ENCODE measurements at places on chromosomes 6 and 20.

- no peak for DNase-seq
These were observed 822.4 kb upstream of the ADGRB3 start for GRCh38 chr6:67812693-67813092.

- no peak for DNase-seq
These were observed 128.4 kb downstream of the KLHL32 start for GRCh38 chr6:97052896-97053295.

- DNase-seq: no peak
These were observed 12.1 kb downstream of the TAF4 start for GRCh38 chr20:62053465-62054196.

DNA sequence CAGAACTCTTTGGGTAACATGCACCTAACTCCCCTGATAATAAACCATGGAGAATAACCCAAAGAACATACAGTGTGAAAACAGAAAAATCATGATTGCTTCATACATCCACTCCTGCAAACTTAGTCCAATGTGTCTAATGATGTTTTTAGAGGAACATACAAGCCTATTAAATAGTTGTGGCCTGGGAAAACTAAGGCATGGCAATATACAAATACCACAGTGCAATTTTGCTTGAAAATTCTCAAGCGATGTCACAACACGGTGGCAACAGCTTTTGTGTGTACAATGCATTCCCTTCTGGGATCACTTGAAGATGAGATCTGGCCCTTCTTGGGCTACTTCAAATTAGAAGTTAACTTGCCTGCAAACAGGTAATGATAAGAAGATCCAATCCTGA is 16.7 kb downstream of the MAP3K5 start:
- DNase-seq: no peak

GRCh38 chr20:48787861-48788375 is 39.9 kb downstream of the PREX1 start:
- peak; percentile 54 for DNase-seq

DNA sequence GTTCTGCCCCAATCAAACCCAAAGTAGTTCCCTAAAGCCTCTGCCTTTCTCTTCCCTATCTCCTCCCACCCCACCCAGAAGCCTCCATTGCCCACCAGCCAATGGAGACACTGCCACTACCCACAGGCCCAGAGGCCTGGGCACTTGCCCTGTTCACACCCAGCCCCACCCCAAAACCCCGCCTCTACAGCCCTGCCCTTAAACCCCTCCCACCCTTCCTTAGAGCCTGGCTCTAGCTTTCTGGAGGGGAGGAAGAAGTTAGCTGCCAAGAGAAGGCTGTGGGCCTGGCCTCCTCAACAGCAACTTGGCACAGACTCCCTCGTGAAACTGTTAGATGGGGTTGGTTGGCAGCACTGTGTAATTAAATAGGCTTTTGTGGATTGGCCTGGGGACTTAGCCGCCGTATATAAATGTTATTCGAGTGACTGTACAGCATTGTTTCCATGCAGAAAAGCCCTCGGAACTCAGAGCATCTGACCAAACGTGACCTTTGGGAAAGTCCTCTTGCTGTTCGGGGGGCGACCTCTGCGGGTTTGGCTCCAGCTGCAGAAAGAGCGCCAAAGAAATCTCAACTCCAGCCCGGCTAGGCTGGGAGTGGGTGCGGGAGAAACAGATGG is 31.4 kb downstream of the COL11A2 start:
- peak; percentile 97 for DNase-seq
